Stimulated activated CD8-positive, alpha-beta memory T cell treated with anti-CD3 and anti-CD28 coated beads, Interleukin-12 subunit alpha, Interleukin-12 subunit beta, amount 100 ng/mL, for 1 hour (primary cell): ENCODE measurements at places on chromosomes 7 and 10.

- no peak for DNase-seq
These were observed 90.2 kb upstream of the ABI1 start for GRCh38 chr10:26950934-26951333.

DNA sequence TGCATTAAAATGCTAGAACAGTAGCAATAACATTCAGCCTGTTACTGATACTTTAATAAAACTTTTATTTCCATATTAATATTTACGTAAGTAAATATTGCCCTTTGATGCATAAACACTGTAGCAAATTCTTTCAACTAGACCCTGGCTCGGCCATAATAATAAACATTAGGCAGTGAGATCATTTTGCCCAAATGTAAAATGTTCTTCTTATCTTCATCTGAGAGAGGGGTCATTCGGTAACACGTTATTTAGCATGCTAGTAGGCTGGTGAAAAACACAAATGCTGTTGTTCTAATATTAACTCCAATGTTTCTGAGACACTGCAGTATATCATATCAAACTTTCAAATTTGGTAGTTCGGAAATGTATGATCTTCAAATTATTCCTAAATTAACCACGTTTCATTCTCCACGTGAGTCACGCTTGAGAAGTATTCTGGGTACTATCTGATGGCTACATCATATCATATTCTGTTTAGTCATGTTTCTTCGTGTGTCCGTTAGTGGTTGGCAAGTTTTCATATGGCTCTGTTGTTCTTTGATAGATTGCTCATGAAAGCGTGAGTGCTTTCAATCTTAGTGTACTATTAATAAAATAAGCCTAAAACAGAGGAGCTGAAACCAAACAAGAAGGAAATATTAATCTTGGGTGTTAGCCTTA lies 145.8 kb downstream of the NSUN6 start:
- no peak for DNase-seq

DNA sequence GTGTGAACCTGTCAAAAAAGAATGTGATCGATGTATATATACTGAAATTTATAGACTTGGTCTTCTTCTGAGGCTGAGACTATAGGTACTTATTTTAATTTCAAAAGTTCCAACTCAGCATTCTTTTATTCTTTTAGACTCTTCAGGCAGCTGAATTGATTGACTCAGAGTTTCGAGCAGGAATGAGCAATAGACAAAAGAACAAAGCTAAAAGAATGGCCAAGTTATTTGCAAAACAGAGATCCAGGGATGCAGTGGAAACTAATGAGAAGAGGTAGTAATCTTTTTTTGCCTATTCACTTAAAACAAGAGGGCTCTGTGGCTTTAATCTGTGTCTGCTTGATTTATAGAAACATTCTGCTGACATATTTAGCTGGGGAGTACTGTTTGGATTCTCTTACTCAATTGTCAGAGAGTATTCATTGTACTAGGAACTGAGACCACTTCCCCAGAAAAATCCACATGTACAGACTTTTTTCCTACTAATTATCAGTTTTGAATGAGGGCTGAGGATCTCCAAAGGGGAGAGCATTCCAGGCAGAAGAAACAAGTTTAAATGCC lies 30.1 kb downstream of the BTAF1 start:
- no peak for DNase-seq

DNA sequence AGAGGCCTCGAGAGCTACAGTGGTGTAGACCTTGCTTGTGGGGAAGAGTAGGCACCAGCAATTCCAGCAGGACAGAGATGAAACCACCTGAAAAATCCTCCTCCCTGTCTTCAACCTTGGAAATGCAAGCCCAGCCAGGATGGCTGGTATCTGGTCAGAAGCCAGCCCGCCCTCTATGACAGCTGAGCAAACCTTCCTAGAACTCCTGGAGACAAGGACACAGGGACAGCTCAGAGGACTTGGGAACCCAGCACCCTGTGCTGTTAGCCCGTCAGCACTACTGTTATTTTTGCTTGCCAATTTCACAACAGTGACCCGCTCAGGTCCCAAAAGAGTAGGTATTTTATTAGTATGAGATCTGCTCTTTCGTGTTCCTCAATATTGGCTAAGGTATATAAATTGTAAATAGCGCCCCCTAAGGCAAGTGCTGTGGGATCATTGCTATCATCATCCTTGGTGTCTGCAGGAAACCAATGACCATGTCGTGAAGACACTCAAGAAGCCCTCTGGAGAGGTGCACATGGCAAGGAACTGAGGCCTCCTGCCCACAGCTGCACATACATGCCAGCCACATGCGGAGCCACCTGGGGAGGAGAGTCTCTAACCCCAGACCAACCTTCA lies 156.5 kb upstream of the CHST15 start:
- DNase-seq = no peak

DNA sequence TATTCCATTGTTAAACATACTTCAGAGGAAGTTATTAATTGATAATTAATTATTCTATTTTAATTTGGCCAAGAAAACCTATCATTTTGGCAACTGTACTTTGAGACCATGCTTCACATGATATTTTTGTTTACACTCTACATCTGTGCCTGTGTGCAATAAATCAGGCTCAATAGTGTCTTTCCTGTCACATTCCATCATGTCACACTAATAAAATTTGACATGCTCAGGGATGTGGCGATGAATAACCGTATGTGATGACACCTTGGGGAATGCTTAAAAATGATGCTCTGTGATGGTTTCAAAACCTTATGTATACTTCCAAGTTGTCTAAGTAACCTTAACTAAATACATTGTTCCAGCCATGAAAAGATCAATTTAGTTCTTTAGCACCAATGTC lies 364.6 kb upstream of the TEX47 start:
- DNase-seq = no peak

DNA sequence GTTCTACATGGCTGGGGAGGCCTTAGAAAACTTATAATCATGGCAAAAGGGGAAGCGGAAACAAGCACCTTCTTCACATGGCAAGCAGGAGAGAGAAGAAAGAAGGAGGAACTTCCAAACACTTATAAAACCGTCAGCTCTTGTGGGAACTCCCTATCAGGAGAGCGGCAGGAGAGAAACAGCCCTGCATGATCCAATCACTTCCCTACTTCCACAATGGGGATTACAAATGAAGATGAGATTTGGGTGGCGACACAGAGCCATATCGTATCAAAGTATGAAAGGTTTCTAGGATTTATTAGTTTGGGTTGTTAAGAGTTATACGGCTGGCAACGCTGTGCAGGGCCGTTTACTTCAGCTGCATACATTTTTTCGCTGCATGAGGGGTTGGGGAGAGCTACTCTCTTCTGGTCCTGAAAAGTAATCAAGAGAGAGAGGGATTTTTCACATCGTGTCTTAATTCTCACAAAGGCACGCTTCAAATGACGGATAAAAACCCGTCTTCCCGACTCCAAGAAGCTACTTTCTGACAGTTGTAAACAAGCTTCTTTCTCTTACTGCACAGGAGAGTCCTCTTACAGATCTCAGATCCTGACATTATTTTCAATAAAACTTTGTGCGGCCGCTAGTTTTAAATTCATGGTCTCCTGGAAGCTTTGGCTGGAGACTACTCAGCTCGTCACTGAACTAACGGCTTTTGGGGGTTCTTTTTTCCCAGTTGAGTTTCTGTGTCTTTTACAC lies 751 bp upstream of the GTPBP10 start:
- DNase-seq = no peak

DNA sequence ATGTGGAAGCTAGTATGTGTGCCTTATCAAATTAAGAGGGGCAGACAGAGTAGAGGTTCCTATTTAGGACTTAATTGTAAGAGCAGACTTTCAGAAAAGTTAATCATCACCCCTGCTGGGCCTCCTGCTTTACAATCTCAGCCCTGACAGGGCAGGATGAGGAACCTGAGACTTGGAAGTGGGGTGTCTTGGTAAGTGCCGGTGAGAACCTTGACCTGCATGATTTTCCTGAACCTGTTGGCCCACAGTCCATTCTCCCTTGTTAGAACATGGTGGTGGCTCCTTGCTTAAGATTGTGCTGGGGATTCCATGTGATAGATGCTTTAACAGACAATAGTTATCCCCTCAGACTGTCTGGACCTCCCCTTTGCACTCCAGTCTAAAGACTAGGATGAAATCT lies 141.7 kb upstream of the TMEM72 start:
- DNase-seq = no peak
